ENCODE measurements at places on chromosomes 6 and 20.

GRCh38 chr20:11853359-11853758 is 64.3 kb upstream of the BTBD3 start:
- DNase-seq: no peak

DNA sequence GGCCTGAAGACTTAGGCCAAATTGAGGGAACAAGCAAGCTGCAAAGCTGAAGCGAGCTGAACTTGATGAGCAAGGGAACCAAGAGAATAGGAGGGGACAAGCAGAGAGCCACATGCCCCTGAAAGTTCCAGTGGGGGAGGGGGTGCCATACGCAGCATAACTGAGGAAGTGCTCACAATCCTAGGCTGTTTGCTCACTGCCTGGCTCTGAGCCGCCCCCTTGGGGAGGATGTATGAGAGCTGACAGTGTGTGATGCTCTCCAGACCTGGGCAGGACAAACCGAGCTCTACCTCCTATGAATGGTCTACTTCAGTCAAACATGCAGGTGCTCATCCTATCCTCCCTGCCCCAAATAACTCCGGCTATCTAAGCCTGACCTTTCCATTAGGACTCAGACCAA is 52.1 kb downstream of the FAXC start:
- DNase-seq: no peak

DNA sequence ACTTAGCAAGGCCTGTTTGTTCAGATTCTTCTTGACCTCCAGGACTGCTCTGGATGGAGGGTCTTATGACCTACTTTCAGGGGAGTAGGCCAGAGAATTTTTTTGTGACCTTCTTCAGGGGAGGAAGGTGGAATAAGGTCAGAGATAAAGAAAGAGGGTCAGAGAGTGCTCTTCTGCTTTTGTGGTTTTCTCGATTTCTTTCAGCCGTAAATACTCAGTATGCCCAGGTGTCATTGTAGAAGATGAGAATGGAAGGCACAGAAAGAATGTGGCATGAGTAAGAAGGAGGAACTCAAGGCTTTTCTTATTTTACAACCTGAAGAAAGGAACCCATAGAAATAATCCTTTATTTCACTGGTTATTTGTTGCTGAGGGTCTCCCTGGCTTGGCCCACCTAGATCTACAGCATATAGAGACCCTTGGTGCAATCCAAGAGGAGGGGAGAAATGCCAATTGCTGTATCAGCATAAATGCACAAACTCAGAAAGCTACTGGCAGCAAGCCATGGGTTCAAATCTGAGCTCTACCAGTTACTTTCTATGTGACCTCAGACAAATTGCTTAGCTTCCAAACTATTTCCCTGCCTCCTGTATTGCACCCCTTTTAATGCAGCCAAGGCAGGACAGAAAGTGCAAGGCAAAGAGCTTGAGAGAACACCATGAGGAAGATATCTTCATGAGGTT is 68.0 kb downstream of the OLIG3 start:
- DNase-seq: no peak

- peak; percentile 26 for DNase-seq
Observed at GRCh38 chr20:43914311-43915210, at the start of gene TOX2. Gene TOX2, plus strand, starts transcription at chr20:43914852. Its CDS starts 40 bp downstream, at chr20:43914892.

DNA sequence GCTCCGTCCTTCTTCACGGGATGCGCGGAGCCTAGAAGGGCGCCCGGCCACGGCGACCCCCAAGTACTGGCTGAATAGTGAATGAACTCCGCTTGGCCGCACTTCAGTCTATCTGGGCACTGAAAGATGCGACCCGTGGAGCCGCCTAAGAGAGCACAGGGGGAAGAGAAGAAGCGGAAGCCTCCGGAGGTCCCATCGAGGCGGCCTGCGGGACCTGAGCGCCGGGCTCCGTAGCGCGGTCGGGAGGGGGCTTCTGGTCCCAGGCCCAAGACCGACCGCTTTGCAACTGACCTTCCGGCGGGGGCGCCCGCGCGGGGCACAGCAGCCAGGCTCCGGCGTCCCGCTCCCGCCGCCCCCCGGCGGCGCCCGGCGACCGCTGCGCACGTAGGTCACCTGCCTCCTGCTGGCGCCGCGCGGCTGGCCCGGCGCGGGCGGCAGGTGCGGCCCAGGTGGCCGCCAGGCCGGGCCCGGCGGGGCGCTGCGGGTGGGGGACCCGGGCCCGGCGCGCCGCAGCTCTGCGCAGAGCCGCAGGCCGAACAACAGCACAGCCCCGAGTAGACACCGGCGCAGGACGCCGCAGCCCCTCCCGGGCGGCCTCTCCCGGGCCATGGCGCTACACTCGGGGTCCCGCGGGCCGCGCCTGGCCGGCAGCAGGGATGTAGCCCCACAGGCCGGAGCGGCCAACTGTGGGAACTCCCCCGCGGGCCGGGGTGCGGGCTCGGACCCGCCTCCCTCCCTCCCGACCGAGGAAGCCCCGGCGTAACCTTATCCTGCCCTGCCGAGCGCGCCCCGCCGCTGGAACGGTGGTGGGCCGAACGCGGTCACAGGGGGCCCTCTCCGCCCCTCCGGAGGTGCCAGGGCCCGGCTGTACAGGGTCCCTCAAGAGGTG is at the start of gene METTL24:
Gene METTL24 (minus strand): TSS at position 686 of the 889 bp plus-strand sequence. CDS start 77 bp downstream, at position 609.
- peak; percentile 23 for DNase-seq

DNA sequence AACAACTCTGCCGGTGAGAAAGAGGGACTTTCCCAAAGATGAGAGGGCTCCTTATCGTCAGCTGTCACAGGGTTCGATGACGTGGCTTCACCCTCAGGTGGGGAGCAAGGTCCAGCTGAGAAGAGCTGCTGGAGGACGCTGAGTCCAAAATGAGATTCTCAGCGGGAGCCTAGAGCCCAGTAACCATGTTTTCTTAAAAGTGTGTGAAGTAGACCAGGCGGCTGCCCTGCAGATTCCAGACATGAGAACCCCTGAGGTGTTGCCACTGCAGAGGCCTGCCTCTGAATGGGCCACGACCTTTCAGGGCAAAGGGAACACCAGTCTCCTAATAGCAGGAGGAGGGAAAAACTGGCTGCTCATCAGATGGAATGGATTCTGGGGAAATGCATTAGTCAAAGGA is 375.1 kb downstream of the BTBD9 start:
- peak; percentile 90 for DNase-seq

GRCh38 chr20:35842361-35842760 is 70.5 kb downstream of the PHF20 start:
- DNase-seq: no peak

- peak; percentile 16 for DNase-seq
Observed at GRCh38 chr6:43054206-43054943, 724 bp upstream of the CUL7 start.

DNA sequence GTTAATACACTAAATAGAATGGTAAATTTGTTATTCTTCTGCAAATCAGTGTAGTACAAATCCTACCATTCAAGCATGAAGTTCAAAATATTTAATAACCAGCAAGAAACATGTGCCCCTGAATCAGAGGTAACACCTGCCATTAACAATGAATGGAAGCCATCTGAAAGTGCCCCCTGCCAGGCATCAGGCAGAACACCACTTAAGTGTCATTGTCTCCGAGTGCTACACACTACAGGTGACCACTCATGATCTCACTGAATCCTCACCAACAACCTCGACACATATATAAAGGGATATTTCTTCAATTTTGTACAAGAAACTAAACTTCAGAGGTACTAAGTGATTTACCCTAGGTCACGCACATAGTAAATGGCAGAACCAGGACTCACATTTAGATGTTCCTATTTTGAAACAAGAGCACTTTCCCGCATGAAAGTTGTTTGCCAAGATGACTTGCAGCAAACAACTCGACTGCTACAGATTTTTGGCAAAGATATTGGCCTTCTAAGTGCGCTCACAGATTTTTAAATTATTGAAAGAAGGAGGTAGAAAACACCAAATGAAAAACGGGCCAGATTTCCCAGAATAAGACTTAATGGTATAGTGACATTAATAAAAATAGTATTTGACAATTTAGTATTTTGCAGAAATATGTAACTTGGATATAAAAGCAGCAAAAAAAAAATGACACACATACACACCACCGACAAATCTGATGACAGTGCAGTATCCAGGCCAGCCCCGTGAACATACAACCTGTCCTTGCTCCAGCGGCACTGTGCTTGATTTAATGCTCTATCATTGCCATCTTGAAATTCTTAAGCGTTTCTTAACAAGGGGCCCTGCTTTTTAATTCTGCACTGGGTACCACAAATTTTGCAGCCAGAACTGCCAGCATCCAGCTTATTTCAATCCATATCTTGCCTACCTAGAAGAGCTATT is 274.5 kb downstream of the ALDH8A1 start:
- DNase-seq: no peak

GRCh38 chr20:4195499-4195898 is 180.1 kb upstream of the RNF24 start:
- DNase-seq: peak; percentile 34

DNA sequence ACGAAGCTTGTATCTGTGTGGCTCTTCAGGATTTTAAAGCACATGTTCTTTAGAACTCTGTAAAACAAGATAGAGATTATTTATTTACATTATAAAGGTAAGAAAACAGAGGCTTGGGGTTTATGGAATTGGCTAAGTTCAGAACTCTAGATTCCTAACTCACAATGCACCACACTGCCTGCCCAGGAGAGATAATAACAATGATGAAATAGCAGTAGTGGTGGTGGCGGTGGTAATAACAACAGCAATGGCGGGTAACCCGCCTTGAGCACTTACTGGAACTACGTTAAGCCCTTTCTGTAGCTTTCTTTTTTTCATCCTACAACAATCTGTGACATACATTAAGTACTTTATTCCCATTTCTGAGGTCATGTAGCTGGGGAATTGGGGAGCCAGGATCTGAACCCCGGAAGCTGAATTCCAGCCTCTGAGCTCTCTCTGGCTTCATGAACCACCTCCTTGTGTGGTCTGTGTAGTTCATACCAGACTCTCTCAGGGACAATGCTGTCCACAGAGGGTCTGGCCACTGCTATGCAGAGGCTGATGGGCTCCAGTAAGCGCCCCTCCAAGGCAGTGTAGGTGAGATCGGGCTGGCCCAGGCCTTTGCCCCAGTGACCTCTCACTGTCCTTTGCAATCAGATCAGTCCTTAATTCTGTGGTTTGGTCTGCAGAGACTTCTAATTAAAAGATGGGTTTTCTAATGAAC is 260.9 kb downstream of the SLC24A3 start:
- DNase-seq: no peak

- no peak for DNase-seq
Observed at GRCh38 chr6:144278659-144279314, 6.3 kb upstream of the UTRN start.

GRCh38 chr6:3455147-3455568 is 1.7 kb downstream of the SLC22A23 start:
- DNase-seq: no peak

DNA sequence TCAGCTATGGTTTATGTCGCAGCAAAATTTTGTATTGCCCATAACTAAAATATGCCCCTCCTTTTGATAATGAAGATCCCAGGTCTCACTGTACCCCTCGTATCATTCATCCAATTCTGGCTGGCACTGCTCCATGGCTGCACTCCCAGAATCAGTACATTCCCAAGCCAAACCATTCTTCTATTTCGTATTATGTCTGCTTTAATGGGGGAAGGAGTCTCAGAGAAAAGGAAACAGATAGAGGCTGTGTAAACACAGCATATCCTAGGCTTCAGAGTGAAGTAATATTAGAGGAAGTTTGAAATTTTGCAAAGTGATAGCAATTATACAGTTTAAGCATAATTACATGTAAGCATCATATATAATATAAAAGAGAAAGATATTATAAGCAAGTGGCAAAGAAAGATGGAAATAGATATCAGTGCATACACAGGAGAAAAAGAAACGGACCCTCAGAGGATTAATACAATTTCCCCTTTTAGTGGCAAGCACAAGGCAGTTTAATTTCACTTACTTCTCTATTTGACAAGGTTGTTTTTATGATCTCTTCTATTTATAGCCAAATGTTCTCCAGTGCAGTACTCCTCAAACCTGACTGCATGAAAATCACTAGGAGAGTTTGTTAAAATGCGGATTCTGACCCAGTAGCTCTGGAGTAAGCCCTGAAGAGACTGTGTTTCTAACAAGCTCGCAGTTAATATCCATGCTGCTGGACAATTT is 56.5 kb upstream of the TENT5A start:
- DNase-seq: no peak

DNA sequence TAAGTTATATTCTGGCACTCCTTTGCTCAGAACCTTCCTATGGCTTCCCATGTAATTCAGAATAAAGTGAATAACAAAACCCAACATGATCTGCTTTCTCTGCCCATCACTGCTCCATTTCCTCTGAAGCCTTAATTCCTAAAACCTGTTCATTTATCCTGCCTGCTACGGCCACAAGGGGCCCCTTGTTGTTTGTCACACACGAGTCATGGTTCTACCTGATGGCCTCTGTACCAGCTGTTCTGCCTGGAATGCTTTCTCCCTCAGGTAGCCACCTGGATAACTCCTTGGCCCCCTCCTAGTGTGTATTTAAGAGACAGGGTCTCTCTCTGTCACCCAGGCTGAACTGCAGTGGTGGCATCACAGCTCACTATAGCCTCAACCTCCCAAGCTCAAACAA is 26.8 kb downstream of the ERGIC3 start:
- DNase-seq: peak; percentile 45

GRCh38 chr6:135235716-135236115 is 54.6 kb downstream of the MYB start:
- DNase-seq: no peak

DNA sequence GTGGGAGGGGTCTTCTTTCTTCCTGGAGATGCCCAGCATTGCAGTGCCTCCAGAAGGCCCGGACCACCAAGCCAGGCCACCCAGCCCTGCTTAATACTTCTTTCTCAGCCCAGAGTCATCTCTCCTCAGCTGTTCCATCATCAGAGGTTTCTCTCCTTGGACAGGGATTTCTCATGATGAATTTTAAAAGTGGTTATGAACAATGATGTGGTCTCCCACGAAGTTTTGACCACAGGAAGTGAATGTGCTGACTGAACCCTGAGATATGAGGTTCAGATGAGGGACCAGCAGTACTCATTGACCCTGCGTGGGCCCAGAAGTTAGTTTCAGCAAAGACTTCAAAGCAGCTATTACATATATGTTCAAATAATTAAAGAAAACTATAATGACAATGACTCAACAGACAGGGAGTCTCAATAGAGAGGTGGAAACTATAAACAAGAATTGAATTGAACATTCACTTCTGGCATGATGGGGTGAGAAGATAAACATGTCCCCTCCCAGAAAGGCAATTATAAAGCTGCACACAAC is 114.5 kb upstream of the SLC22A16 start:
- no peak for DNase-seq

GRCh38 chr20:22863826-22864225 is 171.3 kb upstream of the SSTR4 start:
- DNase-seq: no peak

GRCh38 chr6:68973066-68973465 is 338.0 kb downstream of the ADGRB3 start:
- DNase-seq: no peak

Measured in small intestine (tissue), 16 donors.